ENCODE measurements at places on chromosomes 2 and 18.

GRCh38 chr18:62925031-62925688, 209.8 kb downstream of the PHLPP1 start:
- H3K27ac ChIP-seq: no peak overlapping the region
- H3K36me3 ChIP-seq: peaks cover 4% of the 10 kb centered on the region
- no peaks in the 10 kb centered on the region for H3K27me3 ChIP-seq
- H3K4me1 ChIP-seq: no peaks in the 10 kb centered on the region
- DNase-seq: no peak

DNA sequence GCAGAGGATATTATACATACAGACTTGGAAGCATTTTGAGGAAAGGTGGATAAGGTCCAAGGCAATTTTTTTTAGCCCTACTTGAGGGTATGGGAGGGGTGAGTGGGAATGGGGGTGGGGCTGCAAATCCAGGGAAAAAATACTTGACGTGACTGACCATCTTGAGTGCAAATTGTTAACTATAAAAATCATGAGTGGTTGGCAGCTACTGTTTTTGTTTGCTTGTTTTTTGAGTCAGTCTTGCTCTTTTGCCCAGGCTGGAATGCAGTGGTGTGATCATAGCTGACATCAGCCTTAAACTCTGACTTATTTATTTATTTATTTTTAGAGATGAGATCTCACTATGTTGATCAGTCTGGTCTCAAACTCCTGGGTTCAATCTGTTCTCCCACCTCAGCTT, 458.8 kb downstream of the PIK3C3 start:
- no peak overlapping the region for H3K4me3 ChIP-seq
- no peaks in the 10 kb centered on the region for H3K36me3 ChIP-seq
- H3K27me3 ChIP-seq: no peaks in the 10 kb centered on the region
- no peak for DNase-seq

GRCh38 chr2:207385076-207385475, 144.7 kb upstream of the CREB1 start:
- H3K36me3 ChIP-seq: peaks cover 6% of the 10 kb centered on the region
- no peaks in the 10 kb centered on the region for H3K27me3 ChIP-seq
- H3K4me3 ChIP-seq: no peak overlapping the region
- H3K27ac ChIP-seq: no peak overlapping the region
- H3K4me1 ChIP-seq: no peaks in the 10 kb centered on the region

GRCh38 chr2:118443596-118443995, 355.3 kb downstream of the INSIG2 start:
- no peaks in the 10 kb centered on the region for H3K36me3 ChIP-seq
- no peak overlapping the region for H3K4me3 ChIP-seq
- H3K27me3 ChIP-seq: peaks cover 2% of the 10 kb centered on the region
- no peak overlapping the region for H3K27ac ChIP-seq
- no peak for DNase-seq

DNA sequence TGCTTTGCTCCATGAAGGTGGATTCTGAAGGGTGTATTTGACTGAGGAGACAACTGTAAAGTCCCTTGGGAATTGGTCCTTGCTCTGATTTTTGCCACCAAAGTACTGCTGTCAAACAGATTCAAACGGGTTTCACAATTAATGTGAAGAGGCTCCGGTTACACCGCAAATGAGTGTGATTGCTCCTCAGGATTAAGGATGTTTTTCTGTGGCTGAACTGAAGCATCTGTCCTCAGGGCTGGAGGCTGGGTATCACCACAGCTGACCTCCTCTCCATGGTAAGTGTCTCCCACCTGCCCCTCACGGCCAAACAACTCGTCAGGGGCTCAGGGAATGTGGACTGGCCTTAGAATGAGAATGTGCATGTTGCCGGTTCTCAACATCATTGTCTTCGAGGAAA, 130.4 kb upstream of the NDUFV2 start:
- no peak overlapping the region for H3K27ac ChIP-seq
- no peak for DNase-seq
- H3K4me1 ChIP-seq: no peaks in the 10 kb centered on the region
- peaks cover 9% of the 10 kb centered on the region for H3K27me3 ChIP-seq
